ENCODE measurements at places on chromosomes 1 and 21.

DNA sequence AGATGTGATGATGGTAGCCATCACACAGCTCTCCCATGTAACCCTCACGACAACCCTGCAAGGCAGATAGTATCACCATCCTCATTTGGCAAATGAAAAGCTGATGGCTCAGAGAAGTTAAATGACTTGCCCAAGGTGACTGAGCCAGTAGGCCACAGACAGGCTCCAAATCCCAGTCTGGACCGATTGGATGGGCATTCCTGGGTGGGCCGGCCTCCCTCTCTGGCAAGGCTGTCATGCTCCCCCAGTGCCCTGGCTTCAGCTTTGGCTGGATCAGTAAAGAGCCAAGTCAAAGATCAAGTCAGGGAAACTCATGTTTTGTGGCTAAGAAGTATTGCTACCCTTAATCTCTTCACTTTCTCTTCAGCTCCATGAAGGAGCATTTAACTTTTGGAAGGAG lies 41.2 kb downstream of the CDCP2 start:
- no peak for DNase-seq

GRCh38 chr1:106608841-106609240 lies 447.6 kb upstream of the PRMT6 start:
- DNase-seq = no peak

GRCh38 chr1:35931446-35932157 lies 697 bp downstream of the AGO3 start:
- no peak for DNase-seq

- DNase-seq = no peak
These were observed 418.9 kb downstream of the PRDM2 start for GRCh38 chr1:14118691-14119485.

- DNase-seq = no peak
These were observed 144.4 kb downstream of the RGS7 start for GRCh38 chr1:241212628-241213027.

DNA sequence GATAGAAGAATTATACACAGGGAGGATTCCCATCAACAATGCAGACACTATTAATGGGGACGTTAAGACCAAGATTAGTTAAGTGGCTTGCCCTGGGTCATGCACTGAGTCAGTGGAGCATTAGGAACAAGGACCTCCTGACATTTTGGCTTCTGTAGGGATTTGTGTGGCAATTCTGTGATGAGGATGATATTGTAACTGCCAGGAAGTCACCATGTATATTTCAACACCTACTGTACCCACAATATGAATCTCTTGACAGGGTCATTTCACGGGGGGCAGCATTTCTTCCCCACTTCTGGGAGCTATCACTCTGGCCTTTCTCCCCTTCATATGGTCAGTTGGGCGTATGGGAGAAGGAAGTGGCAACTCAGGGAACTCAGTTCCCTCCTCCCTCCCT lies 134.9 kb downstream of the RUNX1 start:
- DNase-seq = no peak

DNA sequence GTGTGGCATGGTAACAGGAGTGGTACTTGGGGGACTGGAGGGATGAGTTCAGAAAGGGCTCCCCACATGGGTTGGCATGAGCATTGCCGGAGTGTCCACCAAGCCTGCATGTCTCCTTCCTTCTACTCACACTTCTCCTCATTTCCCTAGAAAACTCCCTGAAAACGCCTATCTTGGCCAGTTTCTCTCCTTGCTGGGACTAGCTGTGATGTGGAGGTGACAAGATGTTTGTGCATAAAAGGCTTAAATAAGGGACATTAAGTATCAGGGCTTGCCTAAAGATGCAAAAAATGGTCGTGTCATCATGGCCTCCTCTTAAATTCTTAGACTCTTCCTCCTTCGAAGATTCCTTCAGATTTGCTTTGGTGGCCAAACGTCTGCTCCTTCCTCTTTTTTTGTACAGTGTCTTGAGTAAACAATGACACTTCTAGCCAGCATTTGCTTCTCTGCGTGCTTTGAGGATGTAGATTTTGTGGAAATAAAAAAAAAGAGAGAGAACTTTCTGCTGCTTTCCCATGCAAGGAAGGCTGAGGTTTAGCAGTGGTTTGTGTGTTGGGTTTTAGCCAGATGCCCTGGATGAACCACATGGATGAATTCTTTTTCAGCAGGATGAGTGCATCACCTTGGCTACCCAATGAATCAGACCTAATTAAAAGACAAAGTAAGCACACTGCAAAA lies 239.1 kb upstream of the IRF2BP2 start:
- DNase-seq = no peak

DNA sequence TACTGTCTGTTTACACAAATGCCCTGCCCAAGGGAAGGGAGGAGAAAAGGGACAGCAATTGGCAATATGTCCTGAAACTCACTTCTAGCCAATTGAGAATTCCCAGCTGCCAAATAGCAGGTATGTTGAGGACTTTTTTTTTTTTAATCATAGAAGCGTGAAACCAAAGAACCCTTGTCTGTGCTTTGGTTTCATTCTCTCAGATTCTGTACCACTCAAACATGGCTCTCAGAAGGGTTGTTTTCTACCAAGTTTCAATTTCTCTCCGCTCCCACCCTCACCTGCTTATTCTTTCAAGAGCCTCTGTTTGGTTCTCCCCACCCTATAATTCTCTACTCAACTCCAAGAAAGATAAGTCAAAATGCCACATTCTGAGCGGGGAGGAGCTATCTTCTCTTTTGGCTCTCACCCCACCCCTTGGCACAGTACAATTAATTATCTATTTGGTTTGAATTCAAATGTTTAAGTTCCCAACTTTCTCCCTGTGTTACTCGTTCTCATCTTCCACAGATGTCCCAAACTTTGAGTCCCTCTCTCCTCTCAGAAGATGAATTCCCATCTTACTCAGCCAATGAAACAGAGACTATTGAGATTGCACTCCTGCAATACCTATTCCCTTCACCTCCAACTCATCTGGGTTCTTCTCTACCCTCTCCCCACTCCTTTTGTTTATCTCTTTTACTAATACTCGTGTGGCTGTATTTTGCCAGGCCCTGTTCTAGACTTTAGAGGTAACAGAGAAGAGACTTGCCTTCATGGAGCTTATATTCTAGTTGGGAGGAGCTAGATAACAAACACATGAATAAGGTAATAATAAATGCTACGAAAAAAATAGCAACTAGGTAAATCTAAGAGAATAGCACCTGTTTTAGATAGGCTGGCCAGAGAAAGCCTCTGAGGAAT lies 3.9 kb upstream of the TP53BP2 start:
- DNase-seq = no peak

GRCh38 chr1:1517973-1518620 lies 6.1 kb downstream of the ATAD3A start:
- no peak for DNase-seq

DNA sequence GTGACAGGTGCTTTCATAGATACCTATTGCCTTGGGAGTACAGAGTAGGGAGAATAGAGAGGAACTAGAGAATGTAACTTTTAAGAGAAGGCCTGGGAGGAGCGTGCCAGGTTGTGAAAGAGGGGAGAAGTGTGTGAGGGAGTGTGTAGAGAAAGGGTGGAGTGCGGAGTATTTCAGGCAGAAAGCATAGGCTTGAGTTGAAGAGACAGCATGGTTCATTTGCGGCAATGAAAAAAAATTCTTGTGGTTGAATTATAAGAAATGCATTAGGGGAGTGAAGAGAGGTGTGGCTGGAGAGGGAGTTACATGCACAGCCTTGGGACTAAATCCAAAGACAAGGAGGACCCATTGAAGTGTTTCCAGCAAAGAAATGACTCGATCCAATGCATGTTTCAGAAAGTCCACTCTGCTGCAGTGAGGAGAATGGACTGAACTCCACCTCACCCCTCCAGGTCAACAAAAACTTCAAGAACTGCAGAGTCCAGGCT lies 81.7 kb upstream of the ADAM30 start:
- no peak for DNase-seq

- no peak for DNase-seq
These were observed 6.2 kb downstream of the WDR64 start for GRCh38 chr1:241658081-241658793.

GRCh38 chr1:67441183-67441582 lies 11.0 kb upstream of the SERBP1 start:
- DNase-seq = no peak

- no peak for DNase-seq
These were observed 3.5 kb upstream of the C1orf116 start for GRCh38 chr1:207035877-207036551.

DNA sequence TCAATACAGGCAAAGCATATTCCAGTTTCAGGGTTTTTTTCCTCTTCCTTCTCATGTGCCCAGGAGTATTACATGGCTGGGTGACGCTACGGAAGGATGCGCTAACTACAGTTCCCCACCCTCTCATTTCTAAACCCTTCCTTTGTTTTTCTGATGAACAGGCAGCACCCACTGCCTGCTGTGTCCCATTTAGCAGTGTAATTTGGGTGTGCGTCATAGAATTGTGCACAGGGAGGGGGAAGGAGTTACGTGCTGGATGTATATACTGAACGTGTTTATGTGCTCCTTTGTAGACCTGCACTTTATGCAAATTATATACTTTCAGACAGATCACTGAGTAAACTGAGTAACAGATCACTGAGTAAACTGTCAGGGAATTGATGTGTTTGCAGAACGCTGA lies 44.5 kb downstream of the ELAPOR1 start:
- DNase-seq = no peak

DNA sequence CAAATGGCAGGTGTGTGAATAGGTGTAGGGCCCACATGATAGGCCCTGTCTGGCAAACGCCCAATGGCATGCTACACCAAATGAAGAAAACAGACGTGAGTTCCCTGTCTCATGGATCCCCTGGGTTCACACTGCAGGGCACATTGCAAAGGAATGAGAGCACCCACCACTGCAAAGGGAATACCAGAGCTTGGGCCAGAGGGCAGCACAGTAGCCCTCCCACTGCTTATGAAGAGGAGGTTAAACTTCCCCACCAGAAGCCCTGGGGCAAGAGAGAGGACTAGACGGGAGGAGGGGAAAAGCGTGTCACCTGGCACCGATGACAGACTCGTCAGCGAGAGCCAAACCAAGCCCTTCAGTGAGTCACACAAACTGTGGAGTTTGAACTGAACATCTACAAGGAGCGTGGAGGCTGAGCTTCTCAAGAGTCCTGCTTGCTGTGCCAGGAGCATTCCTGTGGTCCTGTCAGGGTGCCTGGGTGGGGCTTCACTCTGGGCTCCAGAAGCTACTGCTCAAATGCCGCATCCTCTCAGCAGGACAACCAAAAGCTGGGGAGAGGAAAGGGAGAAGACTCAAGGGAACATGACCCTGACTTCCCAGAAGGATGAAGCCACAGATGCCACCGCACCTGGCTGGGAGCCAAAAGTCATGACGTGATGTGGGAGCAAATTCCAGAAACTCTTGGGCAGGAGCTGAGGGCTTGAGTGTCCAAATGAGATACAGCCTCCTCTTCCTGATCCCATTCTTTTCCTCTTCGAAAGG lies 61.1 kb downstream of the TOMM20 start:
- DNase-seq = peak; percentile 55

DNA sequence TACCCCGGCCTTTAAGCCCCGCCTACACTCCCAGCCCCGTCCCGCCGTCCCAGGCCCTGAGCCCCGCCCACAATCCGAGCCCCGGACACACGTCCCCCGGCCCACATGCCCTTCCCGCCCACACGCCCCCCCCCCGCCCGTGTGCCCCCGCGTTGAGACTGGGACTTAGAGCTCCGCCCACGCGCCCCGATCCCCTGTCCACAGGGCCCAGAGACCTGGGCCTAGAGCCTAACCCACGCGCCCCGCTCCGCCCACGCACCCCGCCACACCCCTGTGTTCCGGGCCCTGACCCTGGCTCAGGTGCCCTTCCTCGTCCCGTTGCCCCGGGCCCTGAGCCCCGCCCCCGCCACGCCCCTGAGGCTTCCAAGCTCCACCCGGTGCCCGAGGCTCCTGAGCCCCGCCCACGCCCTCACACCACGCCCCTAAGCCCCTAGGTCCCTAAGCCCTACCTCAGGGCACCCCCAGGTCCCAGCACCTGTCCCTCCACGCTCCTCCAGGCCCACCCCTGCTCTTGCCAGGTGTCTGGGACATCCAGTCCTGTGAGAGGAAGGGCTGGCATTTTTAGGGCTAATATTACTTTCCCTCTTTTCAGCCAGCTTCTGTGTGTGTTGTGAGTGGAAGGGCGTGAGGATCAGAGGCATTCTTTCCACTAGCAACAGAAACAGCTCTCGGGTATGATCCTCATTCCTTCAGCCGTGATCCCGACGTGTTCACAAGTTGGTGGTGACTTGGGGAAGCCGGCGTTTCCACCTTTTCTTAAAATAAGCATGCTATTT lies 552 bp upstream of the GPR157 start:
- DNase-seq = peak; percentile 73

DNA sequence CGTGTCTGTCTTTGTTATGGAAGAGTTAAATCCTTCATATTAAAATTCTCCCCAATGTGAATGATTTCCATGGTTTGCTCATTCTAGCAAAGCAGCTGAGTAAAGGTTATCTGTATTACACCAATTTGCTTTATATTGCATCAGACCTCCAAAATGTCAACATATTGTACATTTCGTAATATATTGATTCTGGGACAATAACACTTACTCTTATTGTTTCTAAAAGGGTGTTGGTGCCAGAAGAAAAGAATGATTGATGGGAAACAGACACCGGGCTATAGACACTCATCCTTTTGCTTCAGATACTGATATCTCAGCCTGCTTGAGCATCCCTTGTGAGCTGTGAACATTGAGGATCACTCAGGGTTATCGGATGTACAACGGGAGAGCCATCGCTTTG lies 7.0 kb downstream of the NTNG1 start:
- DNase-seq = peak; percentile 55

DNA sequence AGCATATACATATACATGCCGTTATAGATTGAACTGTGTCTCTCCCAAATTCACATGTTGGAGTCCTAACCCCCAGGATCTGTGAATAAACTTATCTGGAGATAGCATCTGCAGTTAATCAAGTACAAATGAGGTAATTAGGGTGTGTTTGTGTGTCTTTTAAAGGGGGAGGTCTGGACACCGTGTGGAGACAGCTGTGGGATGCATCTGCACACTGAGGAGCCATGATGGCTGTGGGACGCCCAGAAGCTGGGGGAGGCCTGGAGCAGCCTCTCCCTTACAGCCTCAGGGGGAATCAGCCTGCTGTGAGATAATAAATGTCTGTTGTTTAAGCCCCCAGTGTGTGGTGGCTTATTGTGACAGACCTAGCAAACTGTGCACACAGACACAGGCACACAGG lies 51.8 kb upstream of the COL18A1 start:
- DNase-seq = no peak

DNA sequence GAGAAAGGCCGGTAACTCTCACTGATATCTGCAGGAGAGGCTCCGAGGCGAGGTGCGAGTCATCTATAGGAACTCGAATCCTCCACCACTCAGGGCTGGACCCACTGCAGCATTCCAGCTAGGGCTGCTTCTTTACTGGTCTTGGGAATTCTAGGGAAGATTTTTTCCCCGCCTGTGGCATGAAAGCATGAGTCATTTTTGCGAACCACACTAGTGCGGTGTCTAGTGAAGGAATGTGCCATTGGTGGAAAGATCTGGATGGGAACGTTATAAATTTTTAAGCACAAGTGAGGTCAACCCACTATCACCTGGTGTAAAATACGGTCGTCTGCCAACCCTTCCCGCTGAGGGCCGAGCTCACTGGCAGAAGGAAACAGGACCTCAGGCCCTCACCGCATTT lies 49.7 kb downstream of the SYF2 start:
- no peak for DNase-seq

Data from NCI-H446 (cell line).